ENCODE measurements at places on chromosomes 6 and 20.

- DNase-seq, result no peak
Observed at GRCh38 chr6:87066449-87067333, 28.2 kb downstream of the CGA start.

DNA sequence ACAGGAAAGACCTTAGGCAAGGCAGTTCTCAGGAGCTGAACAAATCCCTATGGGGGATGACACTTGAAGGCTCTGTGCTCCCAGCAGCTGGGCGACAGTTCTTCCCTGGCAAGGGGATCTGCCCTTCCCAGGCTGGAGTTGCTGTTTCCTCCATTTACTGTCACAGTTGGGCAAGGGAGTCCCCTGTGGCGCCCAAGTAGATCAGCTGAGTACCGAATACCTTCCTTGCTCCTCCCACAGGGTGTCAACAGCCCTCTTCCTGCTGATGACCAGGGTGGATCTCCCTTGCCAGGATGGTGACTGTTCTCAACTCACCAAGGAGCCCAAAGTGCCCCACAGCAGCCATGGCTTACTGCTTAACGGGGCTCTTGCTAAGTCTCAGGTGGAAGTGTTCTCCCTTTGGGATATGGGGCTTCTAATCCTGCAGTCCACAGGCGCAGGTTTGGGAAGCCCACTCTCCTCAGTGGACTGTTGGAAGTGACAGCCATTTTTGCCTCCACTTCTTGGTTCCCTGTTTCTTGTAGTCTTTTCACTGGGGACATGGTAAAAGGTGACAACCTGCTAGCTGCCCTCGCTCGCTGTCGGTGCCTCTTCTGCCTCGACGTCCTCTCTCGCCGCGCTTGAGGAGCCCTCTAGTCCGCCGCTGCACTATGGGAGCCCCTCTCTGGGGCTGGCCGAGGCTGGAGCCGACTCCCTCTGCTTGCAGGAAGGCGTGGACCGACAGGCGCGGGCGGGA, 5.7 kb upstream of the PSMG4 start:
- peak; percentile 74 for DNase-seq

GRCh38 chr6:51514748-51515402, 572.5 kb downstream of the PKHD1 start:
- DNase-seq, result no peak

DNA sequence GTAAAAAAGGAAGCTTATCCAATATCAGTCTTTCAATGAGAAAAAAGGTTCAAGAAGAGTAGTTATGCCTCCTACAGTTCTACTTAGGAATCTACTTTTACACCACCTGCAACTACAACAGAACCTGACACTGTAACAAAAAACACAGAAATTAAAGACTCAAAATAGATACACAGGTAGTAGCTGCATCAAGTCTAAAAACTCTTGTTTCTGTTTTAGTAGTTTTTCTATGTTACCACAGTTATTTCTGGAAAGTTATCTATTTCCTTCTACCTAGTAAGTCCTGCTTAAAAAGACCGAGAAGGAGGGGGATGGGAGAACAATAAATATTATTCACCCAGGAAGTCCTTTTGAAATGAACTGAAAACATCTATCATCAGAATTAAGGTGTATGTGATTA, 52.5 kb downstream of the ATG5 start:
- DNase-seq, result no peak

GRCh38 chr6:43180058-43180457, 1.9 kb upstream of the CUL9 start:
- no peak for DNase-seq

DNA sequence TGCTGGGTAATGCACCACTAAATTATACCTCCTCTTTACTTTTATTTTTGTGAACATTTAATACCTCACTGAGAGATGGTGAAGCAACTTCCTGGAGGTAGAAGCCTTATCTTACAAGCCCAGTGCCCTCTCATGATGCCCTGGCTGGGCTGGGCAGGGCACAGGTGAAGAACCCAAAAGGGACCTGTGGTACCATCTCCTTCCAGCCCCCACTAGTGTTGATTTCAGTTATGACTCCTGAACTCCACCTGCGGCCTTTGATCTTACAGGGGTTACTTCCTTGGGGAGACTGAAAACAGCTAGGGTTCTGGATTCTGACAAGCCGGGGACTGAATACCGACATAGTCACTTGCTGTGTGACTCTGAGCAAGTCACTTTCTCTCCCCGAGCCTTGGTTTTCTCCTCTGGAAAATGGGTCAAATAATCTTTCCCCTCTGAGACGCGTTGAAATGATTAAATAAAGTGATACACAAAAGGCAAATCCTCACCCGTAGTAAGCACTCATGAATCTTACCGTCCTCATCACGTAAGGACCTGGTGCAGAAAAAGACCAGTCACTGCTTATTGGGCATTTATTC, 1.2 kb downstream of the SLC13A3 start:
- no peak for DNase-seq

GRCh38 chr20:11686820-11687543, 230.7 kb upstream of the BTBD3 start:
- DNase-seq, result no peak

DNA sequence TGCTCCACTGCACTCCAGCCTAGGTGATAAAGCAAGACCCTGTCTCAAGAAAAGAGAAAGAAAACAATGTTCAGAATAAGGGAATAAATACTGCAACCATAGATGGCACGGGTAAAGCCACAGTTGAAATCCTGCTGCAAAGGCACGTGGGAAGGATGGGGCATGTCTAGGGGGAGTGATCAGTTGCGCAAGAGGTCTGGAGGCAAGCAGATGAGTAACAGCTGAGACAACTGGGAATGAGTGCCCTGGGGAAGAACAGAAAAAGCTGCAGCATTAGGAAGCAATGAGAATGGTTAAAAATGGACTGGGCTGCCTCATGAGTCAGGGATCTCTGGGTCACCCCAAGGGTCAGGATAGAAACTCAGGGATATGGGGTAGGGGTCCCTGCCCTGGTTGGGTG, 96.3 kb downstream of the GMPR start:
- DNase-seq, result peak; percentile 85

- DNase-seq, result no peak
Observed at GRCh38 chr6:12844284-12845223, 128.0 kb downstream of the PHACTR1 start.

- no peak for DNase-seq
Observed at GRCh38 chr6:154611847-154612246, 101.4 kb upstream of the CNKSR3 start.

DNA sequence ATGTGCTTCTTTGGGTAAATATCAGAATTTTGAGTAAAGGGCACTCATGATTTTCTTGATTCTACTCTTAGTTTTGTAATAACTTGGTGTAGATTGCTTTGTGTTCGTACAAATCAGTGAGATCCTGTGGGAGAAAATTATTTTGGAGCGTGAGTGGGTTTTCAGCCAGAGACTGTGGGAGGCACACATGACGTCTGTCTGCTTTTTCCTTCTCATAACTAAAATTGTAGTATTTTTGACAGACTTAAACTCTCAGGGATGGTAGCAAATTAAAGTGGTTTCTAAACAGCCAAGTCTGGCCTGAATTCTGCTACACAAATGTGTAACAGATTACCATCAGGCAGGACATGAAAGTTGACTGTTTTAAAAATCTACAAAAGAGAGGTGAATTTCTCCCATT, 222.6 kb downstream of the OTOR start:
- DNase-seq, result no peak

DNA sequence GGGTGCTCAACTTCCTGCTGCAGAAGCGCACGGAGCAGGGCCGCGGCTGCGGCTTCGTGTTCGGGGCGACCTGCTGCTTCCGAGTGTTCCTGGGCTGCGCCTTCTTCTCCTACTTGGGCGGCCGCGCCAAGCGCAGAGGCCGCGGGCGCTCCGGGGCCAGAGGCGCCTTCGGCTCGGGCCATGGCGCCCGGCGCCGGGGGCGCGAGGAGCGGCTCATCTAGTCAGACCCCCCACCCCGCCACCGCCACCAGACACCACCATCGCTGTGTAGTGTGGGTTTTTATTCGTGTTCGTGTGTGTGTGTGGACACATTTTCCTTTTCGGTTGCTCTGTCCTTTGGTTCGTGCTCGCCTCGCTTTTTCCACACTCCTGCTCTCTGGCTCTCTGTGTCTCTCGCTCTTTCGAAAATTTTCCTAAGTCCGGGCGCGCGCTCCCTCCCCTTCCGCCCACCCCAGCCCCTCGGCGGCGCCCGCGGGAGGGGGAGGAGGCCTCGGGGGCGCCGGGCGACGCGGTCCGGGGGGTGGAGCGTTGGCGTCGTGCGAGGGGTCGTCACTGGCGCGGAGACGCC, 38.1 kb downstream of the GNAS start:
- DNase-seq, result peak; percentile 91

GRCh38 chr20:54107600-54108325, 37.4 kb upstream of the BCAS1 start:
- no peak for DNase-seq

DNA sequence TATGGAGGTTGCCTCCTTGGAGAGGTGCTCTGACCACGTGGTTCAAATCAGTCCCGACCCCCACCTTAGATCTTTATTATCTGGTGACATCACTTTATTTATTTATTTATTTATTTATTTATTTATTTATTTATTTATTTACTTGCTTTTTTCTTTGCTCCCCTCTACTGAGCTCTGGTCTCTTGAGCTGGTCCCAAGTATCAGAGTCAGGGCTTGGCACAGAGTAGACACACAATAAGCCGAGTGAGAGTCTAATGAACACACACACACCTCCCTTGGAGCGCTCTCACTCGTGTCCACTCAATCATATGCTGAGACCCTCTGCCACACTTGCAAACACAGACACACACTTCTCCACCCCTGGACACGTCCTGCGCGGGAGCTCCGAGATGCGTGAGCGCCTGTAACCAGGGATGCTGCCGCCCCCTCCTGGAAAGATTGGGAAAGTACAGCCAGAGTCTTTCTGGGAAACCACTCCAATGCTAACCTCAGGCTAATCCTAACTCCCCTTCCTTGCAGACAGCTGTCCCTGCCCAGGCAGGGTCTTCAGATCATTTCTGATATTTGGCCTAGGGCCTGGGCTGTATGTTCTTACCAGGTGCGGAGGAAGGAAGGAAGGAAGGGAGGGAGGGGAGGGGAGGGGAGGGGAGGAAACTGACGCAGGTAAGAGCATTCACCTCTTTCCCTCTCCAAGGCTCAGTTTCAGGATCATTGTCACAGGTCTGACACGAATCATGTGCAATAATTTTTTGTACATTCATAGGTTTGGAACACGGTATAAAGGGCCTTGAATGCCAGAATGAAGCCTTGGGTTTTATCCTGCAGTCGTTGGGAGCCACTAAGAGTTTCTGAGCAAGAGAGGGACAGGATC, 70.9 kb downstream of the STK35 start:
- peak; percentile 91 for DNase-seq

GRCh38 chr20:41005361-41005729, 23.3 kb upstream of the TOP1 start:
- no peak for DNase-seq

DNA sequence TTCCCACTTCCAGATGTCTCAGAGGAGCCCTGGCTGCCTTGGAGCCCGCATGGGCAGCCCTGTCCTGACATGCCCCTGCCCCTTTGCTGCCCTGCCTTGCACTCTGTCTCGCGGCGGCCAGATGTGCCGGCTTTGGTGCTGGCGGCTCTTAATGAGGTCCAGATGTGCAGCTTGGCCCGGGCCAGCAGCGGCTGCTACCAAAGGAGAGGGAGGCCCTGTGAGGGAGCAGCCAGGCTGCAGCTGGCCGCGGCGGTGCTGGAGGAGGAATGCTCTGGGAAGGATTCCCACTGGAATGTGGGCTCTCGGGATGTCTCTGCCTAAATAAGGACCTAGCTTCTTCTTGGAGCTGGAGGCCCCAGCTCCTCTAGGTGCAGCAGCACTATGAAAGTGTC, 72.4 kb downstream of the FGD2 start:
- peak; percentile 91 for DNase-seq
